CD8-positive, alpha-beta T cell (primary cell): ENCODE measurements at places on chromosomes 11 and 22.

DNA sequence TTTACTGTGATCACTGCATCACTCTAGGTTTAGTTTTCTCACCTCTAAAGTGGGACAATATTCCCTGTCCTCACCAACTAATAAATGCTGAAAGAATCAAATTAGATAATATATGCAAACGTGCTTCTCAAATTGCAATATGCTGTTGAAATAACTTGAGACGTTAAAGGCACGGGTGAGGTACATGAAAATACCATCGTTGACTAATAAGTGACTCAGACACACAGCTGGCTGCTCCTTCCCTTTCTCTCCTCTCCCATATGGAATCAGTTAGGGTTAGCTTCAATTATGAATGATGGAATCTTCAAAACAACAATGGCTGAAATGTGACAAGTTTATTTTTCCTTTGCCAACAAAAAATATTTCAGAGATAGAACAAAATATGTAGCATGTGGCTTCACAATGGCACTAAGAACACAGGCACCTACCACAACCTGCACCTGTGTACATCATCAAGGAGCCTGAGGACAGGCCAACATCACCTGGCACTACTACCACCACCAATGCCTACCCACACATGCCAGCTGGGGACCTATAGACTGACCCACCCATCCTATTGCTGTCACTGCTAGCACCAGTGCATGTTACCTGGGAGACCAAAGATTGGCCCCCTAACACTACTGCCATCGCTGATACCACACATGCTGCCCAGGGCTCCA is 13.7 kb downstream of the GDPD4 start:
- DNase-seq, result no peak

- no peak for DNase-seq
These were observed 200.2 kb upstream of the MTMR2 start for GRCh38 chr11:96124155-96124554.

GRCh38 chr11:125320347-125321076 is 156.0 kb downstream of the PKNOX2 start:
- no peak for DNase-seq

DNA sequence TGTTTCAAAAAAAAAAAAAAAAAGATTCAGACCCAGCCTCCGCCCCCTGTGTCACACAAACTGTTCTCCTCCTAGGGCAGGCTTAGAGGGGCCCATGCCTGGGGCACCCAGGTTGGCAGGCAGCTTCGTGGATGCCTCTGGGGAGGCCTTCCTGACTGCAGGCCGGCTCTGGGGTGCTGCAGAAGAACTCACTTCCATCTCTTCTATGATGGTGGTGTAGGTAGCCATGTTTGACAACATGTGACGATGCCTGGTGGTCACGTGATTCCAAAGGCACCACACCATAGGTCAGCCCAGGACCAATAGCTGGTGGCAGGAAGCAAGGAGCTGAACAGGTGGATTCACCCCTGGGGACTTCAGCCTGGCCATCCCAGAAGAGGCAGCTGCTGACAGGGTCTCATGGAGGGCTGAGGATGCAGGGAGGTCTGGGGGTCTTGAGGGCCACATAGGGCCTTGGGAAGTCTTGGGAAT is 24.1 kb upstream of the CELSR1 start:
- DNase-seq, result no peak

DNA sequence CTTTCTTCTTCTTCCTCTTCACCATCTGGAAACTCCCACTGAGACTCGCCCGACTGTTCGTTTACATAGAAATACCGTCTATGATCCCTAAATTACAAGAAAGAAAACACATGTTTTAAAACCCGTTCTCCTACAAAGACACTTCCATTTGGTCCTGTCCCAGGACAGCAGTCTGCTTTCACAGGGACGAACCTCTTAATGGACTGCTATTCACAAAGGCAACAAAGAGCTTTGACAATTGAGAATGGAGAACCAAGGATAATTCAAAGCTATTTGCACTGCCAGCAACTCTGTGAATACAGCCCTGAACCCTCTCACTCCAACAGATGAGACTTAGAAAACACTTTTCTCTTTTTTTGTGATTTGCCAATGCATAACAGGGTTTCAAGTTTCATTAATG is 16.3 kb upstream of the AGBL2 start:
- no peak for DNase-seq

- no peak for DNase-seq
These were observed 52.9 kb upstream of the SPATA19 start for GRCh38 chr11:133898031-133898769.

DNA sequence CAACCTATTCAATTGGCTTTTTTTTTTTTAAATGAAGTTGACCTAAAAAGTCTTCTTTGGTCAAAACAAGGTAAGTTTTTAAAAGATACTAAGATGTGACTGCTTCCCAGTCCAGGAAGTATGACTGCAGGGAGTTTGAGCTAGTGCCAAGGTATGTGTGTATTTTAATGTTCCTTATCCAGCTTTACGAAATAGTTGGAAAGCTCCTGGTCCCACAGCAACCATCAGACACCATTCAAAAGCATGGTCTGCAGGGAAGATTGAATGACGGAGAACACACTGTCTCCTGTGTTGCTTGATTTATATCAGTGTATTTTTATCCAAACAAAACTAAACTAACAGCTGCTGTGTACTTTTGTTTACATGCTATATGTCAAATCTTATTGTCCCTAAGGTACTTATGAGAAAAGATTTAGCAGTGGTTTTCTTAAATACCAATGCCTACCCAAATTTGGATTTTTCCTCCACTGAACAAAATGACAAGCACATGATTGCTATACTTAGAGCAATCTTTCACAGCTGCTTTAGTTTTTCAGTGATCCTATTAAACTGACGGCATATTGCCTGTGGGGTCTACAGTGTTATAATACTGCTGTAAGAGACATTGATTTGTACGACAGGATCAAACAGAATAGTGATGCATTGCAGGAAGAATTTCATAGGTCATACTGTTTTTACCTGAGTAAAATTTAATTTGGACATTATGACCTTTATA is 122.9 kb downstream of the DCDC1 start:
- DNase-seq, result no peak

DNA sequence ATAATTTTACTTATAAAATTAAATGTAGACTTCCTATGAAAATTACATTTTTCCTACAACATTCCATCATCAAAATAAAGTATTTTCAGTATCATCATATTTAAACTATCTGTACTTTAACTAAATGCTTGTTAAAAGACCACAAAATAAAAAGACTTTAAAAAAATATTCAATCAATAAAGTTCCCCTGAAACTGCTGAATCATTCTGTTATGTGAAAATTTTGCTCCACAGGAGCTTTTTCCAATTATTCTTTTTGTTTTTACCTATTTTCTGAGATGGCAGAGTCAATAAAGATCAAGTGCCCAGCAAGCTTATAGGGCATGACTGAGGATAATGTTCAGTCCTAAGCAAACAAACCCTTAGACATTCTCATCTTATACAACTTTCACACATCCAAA is 27.3 kb downstream of the ALKBH8 start:
- no peak for DNase-seq

- no peak for DNase-seq
These were observed 10.6 kb upstream of the MYO7A start for GRCh38 chr11:77117492-77117891.

DNA sequence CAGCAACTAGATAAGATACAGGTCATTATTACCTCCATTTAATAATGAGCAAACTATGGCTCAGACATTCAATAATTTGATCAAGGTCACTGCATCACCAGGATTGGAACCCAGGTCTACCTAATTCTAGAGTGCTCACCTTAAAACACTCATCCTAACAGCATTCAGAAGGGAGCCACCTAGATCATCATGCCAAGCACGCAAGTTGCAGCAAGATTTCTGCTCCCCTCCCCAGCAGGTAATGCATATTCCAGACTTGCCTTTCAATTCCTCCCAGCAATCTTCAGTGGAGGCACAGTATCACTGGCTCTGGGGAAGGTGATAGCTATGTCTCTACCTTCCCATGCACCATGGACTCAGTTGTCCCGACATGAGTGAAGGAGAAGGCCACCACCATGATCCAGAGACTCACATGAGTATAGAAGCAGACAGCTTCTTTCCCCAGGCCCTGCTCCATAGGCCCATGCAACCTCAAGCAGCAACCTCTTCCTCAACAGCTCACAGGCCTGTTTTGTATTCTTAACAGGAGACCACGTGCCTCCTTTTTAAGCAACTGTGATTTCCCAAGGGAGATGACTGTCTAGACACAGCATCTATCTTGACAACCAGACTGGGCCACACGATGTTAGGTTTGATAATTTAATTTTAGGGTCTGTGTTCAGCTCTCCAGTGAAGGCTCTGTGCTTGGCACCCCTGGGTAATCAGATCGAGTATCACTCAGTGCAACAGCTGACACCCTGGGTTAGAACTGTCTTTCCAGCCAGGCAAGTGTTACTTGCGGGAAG is 36.4 kb downstream of the RAB30 start:
- no peak for DNase-seq

DNA sequence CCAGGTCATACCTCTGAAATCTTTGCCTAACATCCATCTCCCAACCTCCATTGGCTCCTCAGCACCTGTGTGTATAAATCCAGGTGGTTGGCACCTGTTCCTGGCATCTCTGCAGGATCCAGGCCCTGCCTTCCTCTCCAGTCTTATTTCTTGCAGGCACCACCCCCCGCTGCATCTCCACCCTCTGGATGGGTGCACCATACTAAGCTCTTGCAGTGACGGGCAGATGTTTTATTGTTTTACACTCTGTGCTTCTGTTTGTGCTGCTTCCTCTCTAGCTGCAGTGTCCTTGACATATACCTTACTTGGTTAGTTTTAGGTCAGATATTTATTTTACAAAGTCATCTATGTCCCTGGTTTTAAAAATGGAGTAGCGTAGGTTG is 102.6 kb downstream of the TBC1D22A start:
- DNase-seq, result no peak

- DNase-seq, result no peak
These were observed 9.4 kb downstream of the MOB2 start for GRCh38 chr11:1476940-1477736.

GRCh38 chr11:79200398-79201070 is 240.3 kb downstream of the TENM4 start:
- no peak for DNase-seq

- no peak for DNase-seq
These were observed 143.6 kb downstream of the WNT11 start for GRCh38 chr11:76062733-76063132.

DNA sequence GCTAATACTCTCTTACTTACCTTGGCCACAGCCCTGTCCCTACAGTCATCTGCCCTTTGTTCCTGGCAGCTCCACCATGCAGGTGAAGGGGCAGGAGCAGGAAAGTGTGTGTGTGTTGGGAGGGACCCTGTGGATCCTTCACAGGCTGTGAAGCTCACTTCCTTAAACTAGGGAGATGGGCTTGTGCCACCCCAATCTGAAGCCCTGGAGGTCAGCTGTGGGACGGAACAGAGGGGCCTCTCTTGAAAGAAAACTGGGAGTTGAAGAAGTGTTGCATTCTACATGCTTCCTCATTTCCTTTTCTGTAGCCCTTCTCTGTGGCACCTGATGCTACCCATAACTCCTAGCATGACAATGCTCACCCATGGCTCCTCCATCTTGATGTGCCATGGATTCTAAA is 11.7 kb downstream of the FADS1 start:
- DNase-seq, result no peak

- no peak for DNase-seq
These were observed 10.5 kb downstream of the MIF start for GRCh38 chr22:23904573-23905254.

DNA sequence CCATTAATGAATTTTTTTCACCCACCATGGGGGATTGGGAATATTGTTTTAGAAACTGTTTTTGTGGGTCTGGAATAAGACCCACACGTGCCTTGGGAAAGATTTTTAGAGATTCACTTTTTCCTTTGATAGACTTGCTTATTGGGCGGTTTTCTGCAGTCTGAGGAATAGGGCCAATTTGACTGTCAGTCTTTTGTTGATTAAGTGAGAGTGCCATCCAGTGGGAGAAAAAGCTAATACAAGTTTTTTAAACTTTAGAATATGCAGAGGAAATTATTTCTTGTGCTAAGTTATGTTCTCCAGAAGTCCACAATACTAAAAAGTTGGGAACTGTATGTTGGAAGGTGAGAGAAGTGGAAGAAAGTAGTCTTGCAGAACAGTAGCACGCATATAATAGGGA is 56.1 kb downstream of the PRMT3 start:
- no peak for DNase-seq

GRCh38 chr11:111592491-111592890 is 9.8 kb upstream of the SIK2 start:
- DNase-seq, result no peak

DNA sequence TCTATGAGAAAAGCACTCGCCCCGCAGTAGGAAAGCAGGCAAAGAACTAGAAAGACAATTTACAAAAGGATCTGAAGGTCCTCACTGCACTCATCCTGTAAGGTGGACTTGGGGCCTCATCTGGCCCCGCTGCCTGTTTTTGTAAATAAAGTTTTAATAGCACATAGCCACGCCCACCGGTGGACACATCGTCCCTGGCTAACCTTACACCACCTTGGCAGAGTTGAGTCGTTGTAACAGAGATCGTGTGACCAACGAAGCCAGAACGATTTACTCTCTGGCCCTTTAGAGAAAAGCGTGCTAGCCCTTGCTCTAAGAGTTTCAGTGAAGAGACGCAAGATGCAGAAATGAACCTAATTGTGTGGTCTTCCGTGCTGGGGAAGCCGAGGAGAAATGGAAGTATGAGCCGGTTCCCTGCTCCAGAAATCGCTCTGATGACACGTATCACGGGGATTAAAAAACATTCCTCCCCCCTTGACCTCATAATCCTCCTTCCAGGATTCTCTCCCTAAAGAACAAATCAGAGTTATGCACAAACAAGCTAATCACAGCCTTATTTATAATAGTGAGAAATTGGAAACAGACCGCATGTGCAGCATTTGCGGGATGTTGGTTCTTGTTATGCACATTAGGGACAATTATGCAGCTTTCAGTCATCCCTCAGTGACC is 80.1 kb downstream of the CDKN1C start:
- DNase-seq, result no peak

GRCh38 chr11:111400595-111400994 is 21.5 kb upstream of the POU2AF1 start:
- DNase-seq, result no peak

GRCh38 chr11:67651976-67652781 is 1.6 kb upstream of the ACY3 start:
- no peak for DNase-seq

- DNase-seq, result no peak
These were observed 4.5 kb upstream of the EIF3F start for GRCh38 chr11:7982582-7983119.
